Stimulated activated CD4-positive, alpha-beta T cell treated with anti-CD3 and anti-CD28 coated beads, Interleukin-15, amount 100 ng/mL, for 48 hours (primary cell): ENCODE measurements at places on chromosomes 5 and 9.

DNA sequence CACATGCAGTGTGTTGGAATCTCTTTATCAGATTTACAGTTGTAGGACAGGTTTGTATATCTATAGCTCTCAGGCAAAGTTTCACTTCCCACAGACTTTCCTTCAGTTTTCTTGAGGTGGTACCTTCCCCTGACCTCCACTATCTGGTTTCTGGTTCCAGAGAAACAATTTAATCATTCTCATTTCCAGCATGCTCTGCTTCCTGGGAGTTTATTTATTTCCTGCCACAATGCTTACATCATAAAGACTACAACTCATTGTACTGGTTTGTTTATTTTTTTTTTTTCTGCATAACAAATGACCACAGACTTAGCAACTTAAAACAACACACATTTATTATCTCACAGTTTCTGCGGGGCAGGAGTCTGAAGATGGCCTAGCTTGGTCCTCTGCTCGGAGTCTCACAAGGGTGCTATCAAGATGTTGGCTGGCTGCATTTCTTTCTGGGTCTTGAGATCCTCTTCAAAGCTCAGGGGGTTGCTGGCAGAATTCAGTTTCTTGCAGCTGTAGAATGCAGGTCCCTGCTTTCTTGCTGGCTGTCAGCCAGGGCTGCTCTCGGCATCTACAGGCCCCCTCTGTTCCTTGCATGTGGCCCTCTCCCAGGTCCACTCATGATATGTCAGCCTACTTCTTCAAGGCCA is 247.7 kb downstream of the ENC1 start:
- DNase-seq, result no peak

DNA sequence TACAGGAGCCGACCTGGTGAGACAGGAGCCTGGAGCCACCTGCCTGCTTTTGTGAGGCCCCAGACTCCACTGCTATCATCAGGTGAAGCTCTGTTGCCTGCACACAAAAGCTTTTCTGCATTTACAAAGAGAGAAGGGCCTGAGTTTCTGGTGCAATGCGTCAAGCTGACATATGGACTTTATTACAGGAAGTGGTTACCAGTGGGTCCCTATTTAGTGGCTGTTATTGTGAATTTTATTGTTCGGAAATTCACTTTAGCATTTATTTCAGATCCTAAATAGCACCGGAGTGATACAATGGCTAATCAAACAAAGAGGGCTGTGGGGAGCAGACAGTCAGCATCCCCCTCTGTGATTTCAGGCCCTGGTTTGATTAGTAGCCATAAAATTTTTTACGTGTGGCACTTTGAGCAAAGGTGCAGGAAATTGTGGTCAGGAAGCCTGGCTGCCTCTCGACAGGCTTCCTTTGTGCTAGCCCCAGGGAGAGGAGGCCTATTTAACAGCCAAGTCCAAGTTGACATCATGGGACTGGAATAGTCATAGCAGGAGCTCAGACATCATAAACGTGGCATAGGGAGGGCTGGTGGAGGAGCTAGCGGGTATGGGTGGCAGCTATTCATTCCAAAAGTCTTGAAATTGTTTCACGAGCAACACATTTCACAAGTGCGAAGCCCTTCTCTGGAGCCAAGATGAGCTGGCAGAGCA is 8.4 kb downstream of the TGFBI start:
- peak; percentile 46 for DNase-seq

DNA sequence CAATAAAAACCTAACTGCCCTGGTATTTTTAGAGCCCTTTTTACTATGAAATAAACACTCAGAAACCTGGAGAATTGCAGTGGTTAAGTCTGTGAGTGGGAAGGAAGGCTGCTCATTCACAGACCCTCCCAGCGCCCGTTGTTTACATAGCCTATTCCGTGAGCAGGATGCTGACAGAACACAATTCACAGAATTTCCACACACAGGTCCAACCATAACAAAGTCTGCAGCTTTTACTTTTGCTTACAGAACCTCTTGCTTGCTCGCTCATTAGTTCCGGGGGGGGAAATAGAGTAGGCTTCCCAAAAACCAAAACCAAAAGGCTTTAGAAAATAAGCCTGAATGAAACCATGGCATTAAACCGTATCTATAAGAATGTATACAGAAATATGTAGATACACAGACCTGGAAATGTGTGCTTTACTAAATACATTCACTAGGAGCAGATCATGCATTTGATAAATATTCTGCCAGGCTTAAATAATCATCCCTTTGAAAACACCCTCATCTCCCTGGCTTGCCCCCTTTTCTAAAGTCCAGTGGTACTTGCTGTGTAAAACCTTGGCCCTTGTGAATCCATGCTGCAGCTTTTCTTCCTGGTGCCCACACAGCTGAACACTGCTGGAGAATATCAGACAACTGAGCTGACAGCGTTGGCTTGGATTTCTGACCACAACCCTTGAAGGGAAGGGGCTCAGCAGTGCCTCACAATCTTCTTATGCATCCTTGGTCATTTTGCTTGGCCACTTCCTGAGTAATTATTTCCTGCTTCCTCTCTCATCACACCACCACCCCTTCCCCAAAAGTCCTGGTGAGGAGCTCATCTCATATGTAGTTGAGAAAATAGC is 128.0 kb downstream of the FANCC start:
- no peak for DNase-seq

DNA sequence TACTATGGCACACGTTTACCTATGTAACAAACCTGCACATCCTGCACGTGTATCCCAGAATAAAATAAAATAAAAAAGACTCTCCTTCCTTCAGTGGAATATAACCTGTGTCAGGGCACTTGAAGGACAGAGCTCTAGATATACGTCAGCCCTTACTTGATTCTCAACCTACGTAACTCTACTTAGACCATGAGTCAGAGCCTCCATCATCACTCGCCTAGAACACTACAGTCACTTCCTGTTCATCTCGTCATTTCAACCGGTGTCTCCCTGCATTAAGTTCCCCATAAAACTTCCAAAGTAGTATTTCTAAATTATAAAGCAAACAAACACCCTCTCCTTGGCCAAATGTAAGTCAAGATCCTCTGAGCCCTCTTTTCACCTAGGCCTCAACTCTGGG is 243.5 kb upstream of the CCNG1 start:
- no peak for DNase-seq

DNA sequence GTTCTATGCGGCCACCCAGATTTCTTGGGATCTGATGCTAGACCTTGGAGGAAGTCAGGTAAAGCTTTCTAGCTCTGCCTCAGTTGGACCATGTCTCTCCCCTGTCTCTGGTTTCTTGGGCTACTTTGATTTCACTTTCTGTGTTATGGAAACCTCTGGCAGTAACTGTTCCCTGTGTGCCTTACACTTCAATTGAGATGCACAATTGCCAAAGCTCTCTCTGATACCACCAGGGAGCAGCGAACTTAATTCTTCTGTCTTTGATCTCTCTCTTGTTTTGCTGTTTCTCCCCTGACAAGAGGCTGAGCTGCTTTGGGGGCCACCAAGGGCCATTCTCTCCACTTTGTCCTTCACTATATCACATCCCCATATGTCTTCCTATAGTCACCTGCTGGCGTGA is 61.4 kb downstream of the PGM5 start:
- DNase-seq, result no peak

GRCh38 chr9:133063500-133064231 is 1.9 kb downstream of the CEL start:
- no peak for DNase-seq

DNA sequence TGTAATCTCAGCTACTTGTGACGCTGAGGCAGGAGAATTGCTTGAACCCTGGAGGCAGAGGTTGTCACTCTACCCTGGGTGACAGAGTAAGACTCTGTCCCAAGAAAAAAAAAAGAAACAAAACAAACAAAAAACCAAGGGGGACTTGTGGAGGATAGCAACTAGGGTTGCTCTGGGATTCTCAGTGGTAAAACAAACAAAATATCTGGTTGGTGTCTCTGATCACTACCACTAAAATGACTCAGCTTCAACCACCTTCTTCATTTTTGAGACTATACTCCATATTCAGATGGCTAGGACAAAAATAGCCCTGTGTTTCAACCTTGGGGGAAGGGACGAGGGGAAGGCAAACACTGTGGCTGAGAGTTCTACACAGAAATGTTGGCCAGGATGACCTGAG is 110.3 kb downstream of the ARRDC3 start:
- no peak for DNase-seq

GRCh38 chr9:1536522-1537170 is 478.5 kb upstream of the SMARCA2 start:
- no peak for DNase-seq

DNA sequence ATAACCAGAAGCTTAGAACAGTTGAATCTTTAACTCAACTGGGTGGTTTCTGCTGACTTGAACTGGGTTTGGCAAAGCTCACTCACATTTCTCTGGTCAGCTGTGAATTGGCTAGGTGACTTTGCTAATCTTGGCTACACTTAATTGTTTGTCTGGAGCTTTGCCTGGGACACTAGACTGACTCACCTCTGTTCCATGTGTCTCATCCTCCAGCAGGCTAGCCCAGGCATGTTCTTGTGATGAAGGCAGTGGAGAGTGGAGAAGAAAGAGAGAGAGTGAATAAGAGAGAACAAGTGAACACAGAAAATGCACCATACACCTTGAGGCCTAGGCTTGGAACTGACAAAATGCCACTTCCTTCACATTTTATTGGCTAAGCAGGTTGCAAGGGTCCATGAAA is 32.6 kb downstream of the SPATA31D1 start:
- DNase-seq, result no peak

- DNase-seq, result no peak
Measured at GRCh38 chr5:140828362-140828737, 590 bp downstream of the PCDHA6 start.

- no peak for DNase-seq
Measured at GRCh38 chr5:119309326-119309725, 46.5 kb upstream of the TNFAIP8 start.

DNA sequence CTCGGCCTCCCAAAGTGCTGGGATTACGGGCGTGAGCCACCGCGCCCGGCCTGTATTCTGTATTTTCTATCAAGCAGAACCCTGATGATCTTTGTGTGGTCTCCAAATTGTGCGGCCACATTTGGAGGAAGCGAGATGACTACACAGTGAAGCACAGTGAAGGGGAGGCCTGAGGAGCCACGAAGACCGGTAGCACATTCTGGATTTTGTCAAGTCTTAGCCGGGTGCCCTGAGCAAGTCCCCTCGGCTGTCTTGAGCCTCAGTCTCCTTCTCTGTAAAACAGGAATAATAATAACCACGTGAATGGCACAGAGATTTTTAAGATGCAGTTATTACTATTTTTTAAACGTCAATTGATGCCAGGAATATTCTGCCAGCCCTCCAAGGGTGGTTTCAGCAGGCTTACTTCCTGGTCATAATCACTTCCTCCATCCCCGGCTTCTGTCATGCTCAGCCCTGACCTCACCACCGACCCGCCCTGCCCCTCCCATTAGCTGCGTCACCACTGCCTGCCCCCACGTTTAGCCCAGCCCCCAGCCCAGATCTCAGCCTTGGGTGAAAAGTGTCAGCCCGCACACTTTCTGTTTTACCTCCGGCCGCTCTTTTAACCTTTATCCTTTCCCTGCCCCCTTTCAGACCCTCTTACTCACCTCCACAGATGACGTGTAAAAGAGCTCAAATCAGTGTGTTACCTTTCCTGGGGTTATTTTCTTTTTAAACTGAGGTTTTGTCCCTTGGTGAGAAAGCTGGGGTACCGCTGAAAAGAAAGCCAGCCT is 27.0 kb upstream of the ERGIC1 start:
- DNase-seq, result peak; percentile 92

DNA sequence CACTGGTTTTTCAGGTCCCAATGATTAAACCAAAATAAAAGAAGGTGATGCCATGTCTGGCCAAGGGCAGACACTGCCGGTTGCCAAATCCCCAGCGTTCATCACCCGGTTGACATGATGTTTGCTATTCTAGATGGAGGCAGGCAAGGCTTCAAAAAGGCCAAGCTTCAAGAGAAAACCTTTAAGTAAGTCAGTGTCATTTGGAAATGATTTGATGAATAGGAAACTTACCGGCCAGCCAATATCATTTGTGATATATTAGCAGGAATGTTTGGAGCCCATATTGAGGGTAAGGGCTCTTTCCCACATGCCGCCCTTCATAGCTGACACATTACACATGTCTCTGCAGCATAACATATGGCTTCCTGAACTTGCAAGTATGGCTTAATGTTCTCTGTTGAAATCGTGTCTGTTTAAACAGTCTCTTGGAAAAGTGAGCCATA is 89.5 kb upstream of the TTC23L start:
- DNase-seq, result no peak

DNA sequence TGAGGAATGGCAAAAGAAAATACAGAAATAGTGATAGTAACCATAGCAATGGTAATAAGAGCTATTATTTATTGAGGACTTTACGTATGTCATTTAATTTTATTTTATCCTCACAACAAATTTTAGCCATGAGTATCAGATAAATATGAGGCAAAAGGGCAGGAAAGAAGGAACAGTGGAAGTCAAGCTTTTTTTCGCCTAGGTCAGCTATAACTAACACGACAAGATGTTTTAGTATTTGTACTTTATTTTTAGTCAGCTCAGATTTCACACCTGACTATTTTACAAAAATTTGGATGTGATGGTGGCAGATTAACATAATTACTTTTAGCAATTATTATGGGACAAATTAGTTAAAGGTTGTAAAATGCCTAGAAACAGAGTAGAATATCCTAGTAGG is 34.8 kb upstream of the CDKN2B start:
- no peak for DNase-seq

DNA sequence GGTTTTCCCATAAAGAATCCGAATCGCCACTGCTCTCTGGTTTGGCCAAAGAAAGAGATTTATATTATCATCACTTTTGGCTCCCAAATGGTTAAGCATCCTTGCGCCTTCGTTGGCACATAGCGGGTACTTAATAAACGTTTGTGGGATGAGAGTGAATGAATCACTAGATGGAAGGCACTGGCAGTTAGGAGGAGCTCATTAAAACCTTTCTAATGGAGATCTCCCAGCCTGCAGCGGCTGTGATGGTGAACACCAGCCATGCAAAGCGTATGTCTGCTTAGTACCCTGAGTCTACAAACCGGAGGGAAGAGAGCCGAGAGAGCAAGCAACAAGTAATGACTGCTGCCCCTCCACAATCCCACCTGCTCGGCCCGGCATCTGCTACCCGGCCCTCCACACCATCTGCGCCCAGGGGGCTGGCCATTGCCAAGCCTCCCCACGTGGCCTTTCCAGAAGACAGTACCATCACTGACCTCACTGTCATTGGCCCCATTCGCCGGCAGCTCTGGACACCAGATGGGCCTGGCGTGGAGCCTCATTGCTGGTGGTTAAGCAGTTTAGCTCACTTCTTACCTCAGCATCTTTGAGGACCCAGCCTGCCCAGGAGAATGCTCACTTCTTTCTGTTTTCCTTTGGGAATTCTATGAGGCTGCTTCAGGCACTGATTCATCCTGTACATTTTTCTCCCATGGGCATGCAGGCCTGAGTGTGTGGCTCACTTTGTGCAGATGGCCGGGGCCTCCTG is 39.3 kb upstream of the ANKRD33B start:
- DNase-seq, result no peak

- peak; percentile 35 for DNase-seq
Measured at GRCh38 chr9:20683351-20684034, 566 bp upstream of the FOCAD start.

DNA sequence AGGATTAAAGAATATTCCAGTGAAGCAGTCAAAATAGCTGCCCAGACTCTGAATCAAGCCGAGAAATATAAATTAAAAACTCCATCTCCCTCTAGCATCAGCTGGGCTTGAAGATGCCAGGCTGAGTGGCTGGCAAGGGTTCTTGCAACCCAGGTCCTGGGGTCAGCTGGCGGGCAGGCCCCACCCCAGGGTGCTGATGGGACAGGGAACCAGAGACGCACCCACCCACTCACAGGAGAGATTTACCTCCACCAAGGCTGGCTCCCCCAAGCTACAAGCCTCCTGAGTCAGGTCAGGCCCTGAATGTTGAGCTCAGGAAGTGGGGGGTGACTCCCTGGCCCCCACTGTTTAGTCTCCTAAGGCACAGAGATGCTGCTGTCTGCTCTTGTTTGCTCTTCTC is 83.9 kb upstream of the HSPA9 start:
- no peak for DNase-seq

- no peak for DNase-seq
Measured at GRCh38 chr9:68871236-68871635, 142.7 kb downstream of the PRKACG start.
